ENCODE measurements at places on chromosomes 4 and X. TPM values are rescaled to one million over a fixed set of nuclear protein-coding genes. Genes with fewer than 3 reads are reported as not detected.

DNA sequence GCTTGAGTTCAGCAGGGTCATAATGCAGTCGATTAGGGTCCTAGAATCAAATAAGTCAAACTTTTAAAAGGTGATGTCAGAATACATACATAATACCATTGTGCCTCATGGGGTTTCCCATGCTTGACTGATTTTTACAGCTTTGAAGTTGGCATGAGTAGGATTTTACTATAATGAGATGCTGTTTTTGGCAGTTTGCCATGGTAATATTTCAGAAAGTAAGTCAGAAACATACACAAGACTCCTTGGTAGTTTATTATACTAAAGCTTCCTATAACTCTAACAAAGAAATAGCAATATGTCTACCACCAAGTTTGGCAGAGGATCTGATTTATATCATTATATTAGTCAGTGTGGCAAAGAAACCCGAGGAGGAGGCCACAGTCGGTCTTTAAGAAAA is 45.2 kb downstream of the PHKA2 start:
- no peak for DNase-seq

- no peak for DNase-seq
Observed at GRCh38 chrX:153520287-153520917, 3.0 kb downstream of the ATP2B3 start.

GRCh38 chr4:177159600-177159999 is 150.1 kb upstream of the NEIL3 start:
- DNase-seq = no peak

DNA sequence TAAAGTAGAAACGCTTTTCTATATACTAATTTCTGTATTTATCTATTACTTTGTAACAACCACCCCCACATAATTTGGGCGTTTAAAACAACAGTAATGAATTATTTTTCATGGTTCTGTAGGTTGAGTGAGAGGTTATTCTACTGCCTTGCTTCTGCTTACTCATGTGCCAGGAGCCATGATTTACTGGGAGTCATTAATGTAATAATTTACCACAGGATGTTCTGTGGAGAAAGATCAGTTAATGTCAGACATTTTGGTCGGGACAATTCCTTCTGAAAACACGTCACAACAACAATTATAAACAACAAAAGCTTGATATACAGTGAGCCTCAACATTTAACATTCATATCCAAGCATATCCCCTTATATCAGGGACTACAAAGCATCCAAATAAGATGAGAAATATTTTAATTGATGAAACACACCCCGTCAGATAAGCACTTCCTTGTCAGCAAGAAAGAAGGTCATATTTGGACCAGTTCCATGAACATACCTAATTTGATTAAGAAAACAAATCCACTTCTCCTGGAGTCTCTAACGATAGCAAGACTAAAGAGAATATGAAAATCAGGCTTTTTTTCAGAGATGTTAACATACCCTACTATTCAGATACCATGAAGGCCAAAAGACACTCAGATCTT is 238.5 kb downstream of the PRDM5 start:
- DNase-seq = no peak

- DNase-seq = no peak
Observed at GRCh38 chrX:72495046-72495445, 77.6 kb downstream of the HDAC8 start.

DNA sequence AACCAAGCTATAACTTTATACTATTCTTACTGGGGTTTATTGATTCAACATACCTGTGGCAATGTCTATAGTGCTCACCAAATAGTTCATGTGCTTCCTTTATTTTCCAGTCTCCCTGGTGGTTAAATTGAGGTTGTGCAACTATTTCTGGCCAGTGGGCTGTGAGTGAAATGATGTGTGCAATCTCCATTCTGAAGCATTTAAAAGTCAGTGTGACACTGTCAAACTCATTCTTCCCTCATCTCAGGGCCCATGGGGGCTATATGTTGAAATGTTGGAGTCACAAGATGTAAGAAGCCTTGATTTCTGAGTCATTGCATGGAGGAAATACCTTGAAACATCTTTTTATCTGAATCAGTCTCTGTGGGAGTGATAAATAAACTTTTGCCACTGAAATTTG is 414.3 kb upstream of the RPS6KA3 start:
- no peak for DNase-seq

- no peak for DNase-seq
Observed at GRCh38 chr4:152010710-152011079, 249.9 kb upstream of the GATB start.

GRCh38 chrX:129622757-129623301 is 31.9 kb downstream of the APLN start:
- no peak for DNase-seq

- no peak for DNase-seq
Observed at GRCh38 chr4:124132161-124132560, 580.4 kb downstream of the ANKRD50 start.

- no peak for DNase-seq
Observed at GRCh38 chr4:89397441-89397840, 89.8 kb upstream of the GPRIN3 start.

- DNase-seq = no peak
Observed at GRCh38 chr4:111837761-111838160, 307.5 kb upstream of the FAM241A start.

DNA sequence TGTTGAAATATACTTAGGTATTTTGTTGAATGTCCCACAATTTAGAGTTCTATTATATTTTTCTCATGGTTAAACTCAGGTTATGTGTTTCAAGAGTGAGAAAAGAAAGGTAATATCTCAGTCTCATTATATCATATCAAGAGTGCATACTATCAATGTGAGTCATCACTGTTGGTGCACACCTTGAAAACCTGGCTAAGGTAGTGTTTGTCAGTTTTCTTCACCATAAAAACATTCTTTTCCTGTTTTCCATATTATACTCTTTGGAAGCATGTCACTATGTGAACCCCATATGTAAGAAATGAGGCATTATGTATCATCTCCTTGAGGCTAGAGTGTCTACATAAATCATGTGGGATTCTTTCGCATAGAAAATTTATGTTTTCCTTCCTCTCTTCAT is 307.6 kb upstream of the CTSO start:
- no peak for DNase-seq

- DNase-seq = no peak
Observed at GRCh38 chrX:2538031-2538757, 37.4 kb upstream of the DHRSX start.

DNA sequence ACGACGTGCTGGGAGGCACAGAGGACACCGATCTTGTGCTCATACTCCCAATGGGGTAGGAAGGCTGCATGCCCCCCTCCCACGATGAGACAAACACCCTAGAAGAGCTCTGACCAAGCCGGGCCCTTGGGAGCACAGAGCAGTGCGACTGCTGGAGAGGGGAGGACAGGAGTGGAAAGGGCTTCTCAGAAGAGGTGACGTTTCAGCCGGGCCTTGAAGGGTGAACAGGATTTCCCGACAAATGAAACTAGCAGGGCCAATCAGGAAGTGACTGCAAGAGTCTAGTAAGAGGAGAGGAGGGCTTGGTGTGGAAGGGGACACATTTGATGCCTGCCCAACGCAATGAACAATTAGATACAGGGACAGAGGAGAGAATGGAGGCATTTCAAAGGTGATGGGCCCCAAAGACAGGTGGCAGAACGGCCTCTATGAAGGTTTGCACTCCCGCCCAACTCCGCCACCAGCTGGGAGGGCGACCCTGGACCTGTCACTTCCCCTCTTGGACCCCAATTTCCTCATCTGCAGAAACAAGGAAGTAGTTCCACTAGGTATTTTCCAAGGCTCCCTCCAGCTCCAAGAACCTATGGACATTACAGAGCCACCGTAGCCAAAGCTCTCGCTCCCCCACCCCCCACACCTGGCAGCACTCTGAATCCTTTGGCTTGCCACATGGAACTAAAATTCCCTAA is 3.9 kb downstream of the HCFC1 start:
- no peak for DNase-seq

Gene PPP2R2C
- 0.19 TPM for total RNA-seq
